Camera-type eye (tissue), 1 donor: ENCODE measurements at places on chromosomes 2 and 18. TPM values are rescaled to one million over a fixed set of nuclear protein-coding genes. Genes with fewer than 3 reads are reported as not detected.

The TSPYL6 gene
- 0.44 TPM for total RNA-seq

The MC2R gene
- total RNA-seq, result not detected

The FEV gene
- not detected for total RNA-seq

The ZSWIM2 gene
- not detected for total RNA-seq

The SKOR2 gene
- 1.2 TPM for total RNA-seq

The AGXT gene
- total RNA-seq, result not detected

The TIGD1 gene
- total RNA-seq, result 9.6 TPM

The FAM124B gene
- 8.2 TPM for total RNA-seq

The PDCL3 gene
- total RNA-seq, result 12.0 TPM
